ENCODE measurements at places on chromosomes 6 and 20.

GRCh38 chr6:111835807-111836206 lies 37.4 kb downstream of the FYN start:
- DNase-seq = no peak

DNA sequence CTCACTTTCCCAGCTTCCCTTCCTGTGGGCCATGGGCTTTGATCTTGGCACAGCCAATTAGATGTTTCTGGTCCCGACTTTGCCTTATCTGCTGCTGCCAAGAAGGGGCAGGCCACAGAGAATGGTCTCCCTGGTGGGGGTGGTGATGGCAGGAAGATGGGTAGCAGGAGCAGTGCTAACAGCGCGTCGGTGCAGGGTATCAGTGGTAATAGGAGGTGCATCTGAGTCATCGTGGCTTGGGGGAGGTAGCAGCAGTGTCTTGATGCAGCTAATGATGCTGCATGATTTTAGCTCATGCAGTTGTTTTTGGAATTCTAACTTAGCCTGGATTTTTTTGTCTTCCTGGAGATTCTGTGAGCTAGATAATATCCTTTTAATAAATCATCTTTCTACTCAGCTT lies 18.9 kb upstream of the MAS1 start:
- DNase-seq = no peak

- no peak for DNase-seq
These were observed 73.5 kb upstream of the PTPN1 start for GRCh38 chr20:50436696-50437095.

- no peak for DNase-seq
These were observed 116.6 kb downstream of the ZFAND3 start for GRCh38 chr6:37936150-37936549.
